ENCODE measurements at places on chromosomes 2 and 18.

GRCh38 chr2:222303045-222303827, 4.4 kb upstream of the PAX3 start:
- DNase-seq = no peak

DNA sequence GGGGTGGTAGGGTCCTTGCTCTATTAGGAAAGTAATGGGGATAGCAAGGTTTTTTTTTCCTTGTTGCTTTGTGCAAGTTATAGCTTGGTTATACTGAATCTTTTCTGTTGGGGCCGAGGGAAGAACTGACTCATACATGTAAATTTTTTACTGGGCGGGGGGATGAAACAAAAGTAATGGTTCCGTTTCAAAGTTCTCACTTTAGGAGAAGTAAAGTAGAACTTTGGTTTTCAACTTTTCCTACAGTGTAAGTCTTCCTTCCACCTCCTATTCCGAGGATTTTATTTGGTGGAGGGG, 1.1 kb downstream of the AFTPH start:
- no peak for DNase-seq

DNA sequence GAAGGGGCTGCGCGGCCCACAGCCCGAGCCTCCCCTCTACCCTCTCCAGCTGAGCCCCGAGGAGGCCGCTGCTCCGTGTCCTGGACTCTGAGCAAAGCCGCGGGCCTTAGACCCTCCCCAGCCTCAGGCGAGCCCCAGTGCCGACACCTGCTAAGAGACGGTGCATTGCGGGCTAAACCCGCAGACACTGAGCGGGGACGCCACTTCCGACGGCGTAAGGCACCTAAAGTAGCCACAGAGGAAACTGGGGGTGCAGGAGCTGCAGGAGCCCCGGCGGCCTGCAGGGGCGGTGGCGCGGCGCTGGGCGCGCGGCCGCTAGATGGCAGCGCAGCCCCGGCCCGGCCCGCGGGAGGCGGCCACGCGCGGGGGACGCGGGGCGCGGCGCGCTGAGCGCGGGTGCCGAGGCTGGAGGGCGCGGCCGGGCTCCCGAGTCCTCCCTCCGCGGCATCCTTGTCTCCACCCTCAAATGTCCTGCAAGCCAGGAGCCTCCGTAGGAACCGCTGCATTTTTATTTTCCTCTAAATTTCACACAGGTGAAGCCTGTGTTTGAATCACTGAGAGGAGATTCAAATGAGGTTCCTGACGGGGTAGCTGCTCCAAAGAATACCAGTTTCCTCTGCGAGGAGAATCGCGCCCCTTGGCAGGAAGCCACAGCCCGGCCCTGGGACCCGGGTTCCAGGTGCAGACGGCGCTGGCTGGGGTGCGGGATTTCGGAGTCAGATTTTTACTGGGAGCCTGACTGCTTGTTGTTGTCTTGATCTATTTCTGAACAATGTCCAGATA, 650.5 kb downstream of the GALR1 start:
- DNase-seq = peak; percentile 79

GRCh38 chr2:212939777-212940531, 211.5 kb downstream of the IKZF2 start:
- DNase-seq = no peak

DNA sequence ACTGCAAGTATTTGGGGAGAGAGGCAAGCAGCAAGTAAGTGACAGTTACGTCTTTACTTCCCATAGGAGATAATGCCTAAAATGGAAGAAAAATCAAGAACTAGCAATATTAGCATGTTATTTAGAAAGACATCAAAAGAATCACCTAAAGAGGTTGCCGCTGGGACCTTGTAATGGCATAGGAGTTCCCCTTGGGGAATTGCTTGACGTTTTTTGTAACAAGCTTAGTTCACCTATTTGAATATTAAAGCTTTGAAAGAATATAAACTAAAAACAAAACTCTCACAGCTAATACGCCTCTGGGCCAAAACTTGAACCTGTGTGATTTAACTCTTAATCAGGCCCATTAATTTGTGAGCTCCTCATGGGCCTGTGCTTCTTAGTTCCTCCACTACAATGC, 89.0 kb downstream of the AAK1 start:
- no peak for DNase-seq

DNA sequence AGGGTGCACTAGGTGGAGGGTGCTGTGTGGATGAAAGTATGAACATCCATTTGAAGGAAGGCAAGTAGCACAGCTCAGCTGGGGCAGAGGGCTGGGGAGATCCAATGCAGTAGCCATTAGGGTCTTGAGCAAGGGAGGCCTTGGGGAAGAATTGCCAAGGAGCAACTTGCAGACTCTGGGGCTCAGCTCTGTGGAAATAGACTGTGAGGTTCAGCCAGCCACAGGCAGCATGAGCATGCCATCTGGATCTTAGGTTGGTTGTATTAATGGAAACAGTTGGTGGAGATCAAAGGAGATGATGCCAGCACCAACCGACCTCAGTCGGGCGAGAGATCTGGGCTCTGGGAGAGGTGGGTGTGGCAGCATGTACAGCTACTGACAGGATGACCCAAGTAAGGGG, 5.6 kb downstream of the ZAP70 start:
- DNase-seq = no peak

DNA sequence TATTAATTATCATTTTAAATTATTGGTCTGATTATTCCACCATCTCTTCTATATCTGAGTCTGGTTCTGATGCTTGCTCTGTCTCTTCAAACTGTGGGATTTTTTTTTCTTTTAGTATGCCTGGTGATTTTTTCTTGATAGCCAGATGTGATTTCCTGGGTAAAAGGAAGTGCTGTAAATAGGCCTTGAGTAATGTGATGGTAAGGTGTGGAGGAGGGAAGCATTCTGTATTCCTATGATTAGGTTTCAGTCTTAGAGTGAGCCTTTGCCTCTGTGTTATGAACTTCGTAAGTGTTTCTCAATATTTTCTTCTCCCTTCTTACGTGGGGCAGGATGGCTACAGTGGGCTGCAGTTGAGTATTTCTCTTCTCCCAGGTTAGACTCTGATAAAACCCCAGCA, 103.0 kb downstream of the EHBP1 start:
- no peak for DNase-seq

- DNase-seq = no peak
Observed at GRCh38 chr2:166411473-166412230, 35.9 kb upstream of the SCN9A start.

DNA sequence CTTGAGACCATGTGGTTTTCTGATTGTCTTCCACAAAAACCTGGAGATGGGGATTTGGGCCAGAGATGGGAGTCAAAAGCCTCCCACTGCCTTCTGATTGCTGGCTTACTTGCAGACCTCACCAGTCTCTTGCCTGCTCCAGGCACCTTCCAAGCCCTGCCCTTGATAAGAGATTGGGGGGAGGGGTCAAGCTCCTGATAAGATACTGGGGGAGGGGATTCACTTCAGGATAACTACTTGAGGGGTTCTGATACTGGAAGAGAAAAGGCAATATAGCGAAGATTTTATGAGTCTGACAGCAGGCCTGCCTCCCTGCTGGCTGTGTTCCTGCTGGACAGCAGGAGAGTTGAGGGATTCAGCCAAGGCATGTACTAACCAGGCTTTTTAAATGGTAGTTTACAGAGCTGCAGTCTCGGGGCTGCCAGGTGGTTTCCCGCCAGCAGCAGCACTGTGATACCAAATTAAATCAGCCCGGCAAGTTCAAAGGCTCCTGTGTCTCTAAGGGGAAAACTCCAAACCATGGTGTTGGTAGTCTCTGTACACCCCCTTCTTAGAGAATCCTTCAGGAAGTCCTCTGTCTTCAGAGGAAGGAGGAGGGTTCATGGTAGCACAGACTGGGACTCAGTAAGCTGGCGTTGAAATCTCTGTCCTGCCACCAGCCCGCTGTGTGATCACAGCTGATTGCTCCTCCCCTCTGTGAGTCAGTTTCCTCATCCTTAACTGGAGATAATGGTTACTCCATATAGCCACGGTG, 58.3 kb downstream of the FBXO36 start:
- no peak for DNase-seq

DNA sequence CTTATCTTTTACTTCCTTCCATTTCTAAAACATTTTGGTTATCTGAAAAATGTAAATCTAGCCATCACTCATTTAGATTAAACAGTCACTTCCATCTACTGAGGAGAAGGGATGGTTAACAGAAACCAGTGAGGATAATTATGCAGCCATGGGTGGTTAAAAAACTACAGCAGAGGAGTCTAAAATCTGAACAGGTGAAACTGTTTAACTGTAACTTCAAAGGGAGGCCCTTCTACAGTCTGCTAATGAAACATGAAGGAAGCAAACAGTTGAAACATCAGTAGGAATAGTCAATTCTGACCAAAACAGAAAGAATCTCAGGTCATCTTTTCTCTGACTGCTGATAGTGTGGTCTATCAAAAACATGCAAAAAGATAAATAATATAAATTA, 71.0 kb downstream of the DTNB start:
- DNase-seq = no peak

- peak; percentile 58 for DNase-seq
Observed at GRCh38 chr18:5542515-5543035, 1.2 kb downstream of the EPB41L3 start.

DNA sequence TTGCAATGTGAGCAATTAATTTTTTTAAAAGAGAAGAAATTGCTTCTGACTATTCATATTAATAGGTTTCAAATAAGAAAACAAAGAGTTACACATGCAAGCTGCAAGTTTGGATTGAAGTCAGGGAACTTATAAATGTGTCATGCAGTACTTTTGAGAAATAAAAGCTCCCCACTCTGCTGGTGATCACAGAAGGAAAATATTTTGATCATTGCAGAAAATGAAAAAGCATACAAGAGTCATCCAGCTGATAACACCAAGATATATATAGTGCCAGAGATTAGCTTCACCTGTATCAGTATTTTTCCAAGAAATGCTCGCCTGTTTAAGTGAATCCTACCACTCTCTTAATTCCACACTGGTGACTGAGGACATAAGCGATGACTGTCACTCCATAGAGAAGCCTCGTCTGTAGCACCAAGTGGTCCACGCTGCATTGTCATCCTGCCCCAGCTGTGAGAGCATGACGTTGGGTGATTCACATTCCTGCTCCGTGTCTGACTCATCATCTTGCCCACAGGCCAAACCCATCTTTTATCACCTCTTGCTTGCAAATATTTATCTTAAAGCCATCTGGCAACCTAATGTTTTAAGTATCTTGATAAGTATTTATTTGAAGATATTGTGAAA, 178.0 kb downstream of the ASXL3 start:
- DNase-seq = no peak

DNA sequence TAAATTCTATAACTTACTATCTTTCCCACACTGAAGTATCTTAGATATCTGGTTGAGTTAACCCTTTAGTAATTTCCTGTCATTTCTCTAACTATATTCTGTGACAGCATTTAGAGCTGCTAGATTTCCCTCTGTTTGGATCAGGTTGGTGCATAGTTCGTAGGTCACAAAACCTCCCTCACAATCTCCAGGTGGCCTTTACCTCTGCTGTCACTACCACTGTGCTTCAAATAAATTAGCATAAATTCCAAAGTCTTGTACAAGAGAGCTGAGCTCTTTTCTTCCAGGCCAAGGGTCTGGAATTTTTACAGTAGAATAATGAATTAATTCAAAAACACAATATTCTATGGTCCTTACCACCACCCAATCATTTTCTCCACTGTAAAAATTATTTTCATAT, 739.7 kb downstream of the ERBB4 start:
- no peak for DNase-seq

- no peak for DNase-seq
Observed at GRCh38 chr2:8574196-8575037, 107.4 kb upstream of the ID2 start.

- DNase-seq = no peak
Observed at GRCh38 chr2:47056868-47057686, 98.0 kb downstream of the STPG4 start.

DNA sequence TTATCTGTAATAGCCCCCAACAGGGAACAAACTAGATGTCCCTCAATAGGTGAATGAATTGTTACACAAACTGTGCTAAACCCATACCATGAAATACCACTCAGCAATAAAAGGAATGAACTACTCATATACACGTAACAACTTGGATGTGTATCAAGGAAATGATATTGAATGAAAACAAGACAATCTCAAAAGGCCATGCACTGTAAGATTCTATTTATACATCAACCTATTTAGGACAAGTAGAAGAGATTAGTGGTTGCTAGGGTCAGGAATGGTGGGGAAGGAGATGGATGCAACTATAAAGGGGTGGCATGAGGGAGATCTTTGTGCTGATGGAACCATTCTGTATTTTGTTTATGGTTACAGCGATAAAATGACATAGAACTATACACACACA, 47.1 kb downstream of the KANSL3 start:
- DNase-seq = no peak

DNA sequence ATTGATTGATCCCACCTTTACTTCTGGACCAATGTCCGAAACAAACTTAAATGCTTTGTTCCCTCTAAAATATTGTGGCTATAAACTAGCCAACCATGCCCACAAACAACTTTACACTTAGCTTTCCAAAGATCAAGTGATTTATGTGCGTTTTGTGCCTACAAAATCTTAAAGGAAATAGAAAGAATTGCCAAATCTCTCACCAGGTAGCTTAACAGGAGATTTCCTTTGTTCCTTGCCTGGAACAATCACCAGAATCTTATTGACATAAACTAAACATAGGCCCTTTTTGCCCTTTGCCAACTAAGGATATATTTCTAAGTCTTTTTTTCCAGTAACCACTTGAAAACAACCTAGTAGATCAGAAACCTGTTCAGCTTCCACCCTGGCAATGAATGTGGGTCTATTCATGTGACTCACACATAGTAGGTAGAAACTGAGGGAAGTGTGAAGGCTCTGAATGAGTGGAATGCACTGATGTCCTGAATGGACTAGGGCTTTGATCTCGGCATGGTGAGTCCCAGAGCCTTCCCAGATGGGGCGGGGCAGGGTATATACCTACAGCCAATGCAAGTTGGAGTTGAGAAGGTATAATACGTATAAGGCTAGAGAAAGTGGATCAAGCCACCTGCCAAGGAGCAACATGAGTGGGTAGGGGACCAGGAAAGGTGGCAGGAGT, 94.6 kb upstream of the PPP1CB start:
- no peak for DNase-seq

GRCh38 chr2:157866202-157866601, 9.9 kb downstream of the ACVR1 start:
- no peak for DNase-seq

DNA sequence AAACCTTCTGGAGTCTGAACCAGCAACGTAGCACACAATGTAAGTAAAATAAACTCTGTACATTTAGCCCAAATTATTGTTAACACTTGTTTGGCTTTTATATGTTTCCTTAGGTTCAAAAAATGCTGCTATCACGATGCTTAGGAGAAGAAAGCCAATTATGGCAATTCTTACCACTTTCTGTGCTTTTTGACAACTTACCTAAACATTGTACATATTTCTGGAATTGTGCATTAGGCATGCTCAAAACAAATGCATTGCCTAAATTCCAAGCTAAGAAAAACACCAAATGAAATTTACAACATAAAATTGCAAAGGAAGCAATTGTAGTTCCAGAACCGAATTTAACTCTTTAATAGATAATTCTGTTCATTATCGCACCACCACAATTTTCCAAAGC, 585.6 kb upstream of the DSEL start:
- DNase-seq = no peak

GRCh38 chr2:174157053-174157452, 91.3 kb downstream of the OLA1 start:
- no peak for DNase-seq

- no peak for DNase-seq
Observed at GRCh38 chr2:12259493-12259892, 457.2 kb upstream of the TRIB2 start.

GRCh38 chr2:122660786-122661634, 905.6 kb downstream of the TSN start:
- DNase-seq = peak; percentile 60

Data from retina (tissue), 1 donor.